ENCODE measurements at places on chromosomes 1 and 21. TPM values are rescaled to one million over a fixed set of nuclear protein-coding genes. Genes with fewer than 3 reads are reported as not detected.

Gene UMODL1
- total RNA-seq, result not detected

Gene ACTL8
- total RNA-seq, result 1.9 TPM

Gene AMY1C
- not detected for total RNA-seq

Gene FMO3
- total RNA-seq, result not detected

Gene CFH
- total RNA-seq, result 4.1 TPM

Gene INSRR
- not detected for total RNA-seq

Gene RPRD2
- total RNA-seq, result 15.0 TPM

Gene COL11A1
- 4.3 TPM for total RNA-seq

Gene TRIM62
- 2.2 TPM for total RNA-seq

Gene ZNF670
- 3.7 TPM for total RNA-seq
